NCI-H748 treated with DMSO at 0.1 percent for 48 hours (cell line): ENCODE measurements at places on chromosomes 1 and 21.
A peak's percentile ranks its signal among the peaks of the same experiment; 100 is the strongest.

DNA sequence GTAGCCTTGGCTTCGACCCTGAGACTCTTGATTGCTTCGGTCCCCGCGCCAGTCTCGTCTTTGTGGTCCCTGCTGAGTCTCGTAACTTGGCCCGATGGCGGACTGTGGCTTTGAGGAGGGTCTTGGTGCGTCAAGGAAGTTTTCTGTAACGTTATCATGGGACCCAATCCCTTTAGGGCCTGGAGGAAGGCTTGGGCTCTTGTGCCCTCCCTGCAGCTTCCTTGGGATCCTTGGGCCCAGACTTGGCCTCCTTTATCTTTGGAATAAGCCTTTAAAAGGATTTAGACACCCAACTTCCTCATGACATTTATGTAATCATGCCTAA is 371 bp downstream of the ZMPSTE24 start:
- DNase-seq = peak; percentile 89

GRCh38 chr1:22953740-22954141 is 18.9 kb downstream of the LACTBL1 start:
- no peak for DNase-seq

DNA sequence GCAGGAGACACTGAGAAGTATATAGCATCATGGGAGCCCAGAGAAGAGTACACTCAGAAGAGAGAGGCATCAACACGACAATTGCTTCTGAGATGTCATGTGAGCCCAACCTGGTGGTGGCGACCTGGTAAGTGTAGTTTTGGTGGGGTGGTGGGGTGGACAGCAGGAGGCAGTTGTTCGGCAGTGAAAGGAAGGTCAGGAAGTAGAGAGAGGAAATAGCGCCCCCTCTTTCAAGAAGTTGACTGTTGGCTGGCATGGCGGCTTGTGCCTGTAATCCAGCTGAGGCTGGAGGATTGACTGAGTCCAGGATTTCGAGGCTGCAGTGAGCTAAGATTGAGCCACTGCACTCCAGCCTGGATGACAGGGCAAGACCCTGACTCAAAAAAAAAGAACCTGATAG is 12.6 kb downstream of the RSPO1 start:
- DNase-seq = no peak

DNA sequence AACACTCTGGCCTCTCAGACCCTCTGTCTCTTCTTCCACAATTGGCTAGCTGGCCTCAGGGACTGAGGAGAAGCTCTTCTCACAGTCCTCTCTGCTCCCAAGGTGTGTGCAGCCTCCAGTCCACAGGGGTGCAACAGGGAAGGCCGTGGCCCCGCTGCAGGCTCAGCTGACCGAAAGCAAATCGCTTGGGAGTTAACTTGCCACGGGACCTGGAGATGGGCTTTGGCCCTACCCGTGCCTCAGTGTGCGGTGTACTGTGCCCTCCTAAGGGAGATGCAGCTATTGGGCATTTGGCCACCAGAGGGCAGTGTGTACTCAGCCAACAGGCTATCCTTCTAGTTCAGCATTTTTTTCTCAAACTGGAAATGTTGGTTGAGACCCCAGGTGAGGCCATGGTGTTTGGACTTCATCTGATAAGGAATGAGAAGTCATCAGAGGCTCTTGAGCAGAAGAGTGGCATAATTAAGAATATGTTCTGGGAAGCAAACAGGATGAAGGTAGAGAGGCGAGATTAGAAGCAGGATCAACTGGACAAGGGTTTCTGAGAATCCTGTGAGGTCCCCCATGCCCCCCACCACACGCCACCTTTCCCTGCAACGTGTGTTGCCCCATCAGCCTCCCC is 42.5 kb upstream of the TMEM125 start:
- peak; percentile 100 for DNase-seq

DNA sequence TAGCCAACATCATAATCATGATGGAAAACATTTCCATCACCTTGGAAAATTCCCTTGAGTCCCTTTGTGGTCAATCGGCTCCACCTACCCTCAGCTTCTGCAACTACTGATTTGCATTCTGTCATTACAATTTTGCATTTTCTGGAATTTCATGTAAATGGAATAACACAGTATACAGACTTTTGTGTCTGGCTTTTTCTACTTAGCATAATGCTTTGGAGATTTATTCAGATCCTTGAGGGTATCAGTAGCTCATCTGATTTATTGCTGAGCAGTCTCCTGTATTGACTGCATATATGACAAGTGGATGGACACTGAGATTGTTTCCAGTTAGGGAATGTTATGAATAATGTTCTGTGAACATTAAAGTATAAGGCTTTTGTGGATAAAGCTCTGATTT is 358.3 kb downstream of the USP25 start:
- DNase-seq = no peak

DNA sequence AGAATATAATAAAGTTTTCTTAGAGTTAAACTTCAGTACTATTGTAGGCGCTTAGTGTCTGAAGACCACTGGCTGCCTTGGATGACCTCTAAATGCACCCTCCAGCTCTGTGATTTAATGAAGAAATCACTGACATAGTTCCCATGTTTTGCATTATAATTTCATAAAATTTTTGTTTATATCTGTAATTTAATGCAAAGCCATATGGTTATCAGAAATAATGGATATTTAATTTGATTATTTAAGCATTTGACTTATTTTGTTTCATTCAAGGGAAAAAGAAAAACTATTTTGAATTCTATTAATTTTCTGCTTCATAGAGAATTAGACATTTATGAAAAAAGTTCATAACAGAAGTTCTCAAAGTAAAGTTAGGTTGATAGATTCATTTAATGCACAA is 18.6 kb downstream of the CRB1 start:
- DNase-seq = no peak

- DNase-seq = no peak
These were observed 70.0 kb downstream of the CLCA4 start for GRCh38 chr1:86616871-86617270.

- no peak for DNase-seq
These were observed 6.1 kb downstream of the PFKFB2 start for GRCh38 chr1:207058878-207059867.

GRCh38 chr1:199720496-199720895 is 307.0 kb upstream of the NR5A2 start:
- DNase-seq = no peak

GRCh38 chr1:181100015-181100905 is 11.8 kb downstream of the IER5 start:
- no peak for DNase-seq

DNA sequence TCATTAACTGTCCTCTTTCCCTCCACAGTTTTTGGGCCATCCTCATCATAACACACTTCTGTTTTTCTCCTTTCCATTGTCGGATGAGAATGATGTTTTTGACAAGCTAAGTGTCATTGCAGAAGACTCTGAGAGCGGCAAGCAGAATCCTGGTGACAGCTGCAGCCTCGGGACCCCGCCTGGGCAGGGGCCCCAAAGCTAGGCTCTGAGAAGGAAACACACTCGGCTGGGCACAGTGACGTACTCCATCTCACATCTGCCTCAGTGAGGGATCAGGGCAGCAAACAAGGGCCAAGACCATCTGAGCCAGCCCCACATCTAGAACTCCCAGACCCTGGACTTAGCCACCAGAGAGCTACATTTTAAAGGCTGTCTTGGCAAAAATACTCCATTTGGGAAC is 28.6 kb upstream of the IFNAR1 start:
- DNase-seq = no peak

DNA sequence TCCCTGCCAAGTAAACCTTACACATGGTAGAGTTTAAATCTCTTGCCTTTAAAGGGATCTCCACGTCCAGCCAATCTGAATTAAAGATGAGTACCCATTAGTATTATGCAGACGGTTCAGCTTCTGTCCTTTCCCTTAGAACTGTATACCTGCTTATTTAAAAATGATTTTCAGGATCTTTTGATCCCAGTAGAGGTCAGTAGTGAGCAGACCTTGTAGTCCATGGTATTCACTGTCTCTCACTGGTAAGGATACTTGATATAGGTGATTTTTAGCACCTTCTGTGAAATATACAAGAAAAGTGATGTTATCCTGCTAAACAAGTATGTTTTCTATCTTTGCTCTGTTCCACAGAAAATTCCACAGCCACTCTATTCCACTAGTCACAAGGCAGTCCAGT is 1211.6 kb upstream of the ADGRL4 start:
- DNase-seq = peak; percentile 13

- peak; percentile 50 for DNase-seq
These were observed 114.6 kb downstream of the KAZN start for GRCh38 chr1:14713077-14713476.

GRCh38 chr1:81231729-81232038 is 569.0 kb upstream of the ADGRL2 start:
- DNase-seq = no peak

- DNase-seq = no peak
These were observed 936 bp upstream of the UBXN11 start for GRCh38 chr1:26307363-26307781.

DNA sequence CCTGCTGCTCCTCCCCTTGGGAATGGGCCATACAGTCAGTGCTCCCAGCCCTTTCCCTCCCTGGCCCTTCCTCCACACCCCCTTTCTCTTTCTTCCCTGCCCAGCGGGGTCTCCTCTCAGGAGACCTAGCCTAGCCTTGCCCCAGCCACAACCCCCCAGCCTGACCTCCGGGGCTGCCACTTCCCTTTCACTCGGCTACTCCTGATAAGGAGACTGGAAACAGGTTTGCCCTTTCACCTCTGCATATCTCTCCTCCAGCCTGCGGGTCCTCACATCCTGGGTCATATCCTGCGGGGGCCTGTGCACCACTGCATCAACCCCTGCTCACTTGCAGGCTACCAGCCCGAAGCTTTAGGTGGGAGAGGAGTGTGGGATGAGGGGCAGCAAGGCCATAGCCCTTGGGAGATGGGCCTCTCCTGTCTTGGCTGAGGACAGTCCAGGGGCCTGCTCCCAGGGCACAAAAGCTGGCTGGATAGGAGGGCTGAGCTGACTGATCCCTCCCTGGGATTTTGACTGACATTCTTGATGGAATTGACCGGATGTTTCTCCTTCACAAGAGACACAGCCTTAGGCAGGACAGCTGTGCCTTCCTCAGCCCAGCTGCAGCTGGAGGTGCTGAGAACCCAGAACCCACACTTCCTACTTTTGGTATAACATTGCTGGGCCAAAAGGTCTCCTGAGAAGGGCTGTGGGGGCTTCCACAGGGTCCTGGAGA is 19.2 kb upstream of the ALX3 start:
- no peak for DNase-seq

DNA sequence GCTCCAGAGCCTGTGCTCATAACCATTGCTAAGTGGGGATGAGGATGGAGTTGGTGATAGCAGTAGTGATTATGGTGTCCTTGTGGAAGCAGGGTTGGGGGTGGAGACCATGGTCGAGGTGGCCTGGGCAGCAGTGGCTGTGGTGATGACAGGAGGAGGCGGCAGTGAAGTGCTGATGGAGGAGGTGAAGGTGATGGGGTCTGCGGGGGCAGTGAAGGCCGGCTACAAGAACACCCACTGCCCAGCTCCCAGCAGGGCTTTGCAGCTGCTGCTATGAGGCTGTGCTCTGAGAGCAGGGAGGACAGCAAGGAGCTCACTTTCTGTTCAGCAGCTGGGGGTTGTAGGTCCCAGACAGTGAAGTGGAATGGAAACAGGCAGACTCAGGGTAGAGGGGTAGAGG is 15.6 kb upstream of the DMBX1 start:
- no peak for DNase-seq

DNA sequence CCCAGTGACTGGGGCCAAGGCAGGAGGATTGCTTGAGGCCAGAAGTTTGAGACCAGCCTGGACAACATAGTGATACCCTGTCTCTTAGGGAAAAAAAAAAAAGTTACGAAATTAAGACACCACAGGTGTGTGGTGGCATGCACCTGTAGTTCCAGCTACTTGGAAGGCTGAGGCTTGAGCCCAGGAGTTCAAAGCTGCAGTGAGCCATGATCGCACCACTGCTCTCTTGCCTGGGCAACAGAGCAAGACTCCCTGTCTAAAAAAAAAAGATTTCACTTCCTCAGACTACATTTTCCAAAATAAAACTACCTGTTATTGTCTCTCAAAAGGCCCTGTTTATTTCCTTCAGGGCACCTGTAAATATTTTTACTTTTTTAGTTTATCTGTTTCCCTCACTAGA is 4.7 kb upstream of the STK40 start:
- no peak for DNase-seq

GRCh38 chr1:24902471-24902891 is 27.6 kb downstream of the RUNX3 start:
- DNase-seq = no peak

- DNase-seq = no peak
These were observed 486.4 kb downstream of the PLPP3 start for GRCh38 chr1:56092684-56093570.

GRCh38 chr1:41028034-41028642 is 6.6 kb upstream of the SLFNL1 start:
- no peak for DNase-seq
